CD4-positive, alpha-beta T cell (primary cell): ENCODE measurements at places on chromosomes 4 and X. TPM values are rescaled to one million over a fixed set of nuclear protein-coding genes. Genes with fewer than 3 reads are reported as not detected.

GRCh38 chr4:99628040-99628439 is 29.6 kb downstream of the C4orf54 start:
- no peak for DNase-seq

BRS3 gene
- not detected for total RNA-seq

- DNase-seq: no peak
Measured at GRCh38 chr4:177185579-177185978, 124.1 kb upstream of the NEIL3 start.

MAMLD1 gene
- 0.45 TPM for total RNA-seq

GRCh38 chr4:40340030-40340429 is 4.9 kb downstream of the CHRNA9 start:
- no peak for DNase-seq

H2AZ1 gene
- total RNA-seq: 102 TPM

- DNase-seq: no peak
Measured at GRCh38 chr4:88148560-88148959, 9.9 kb downstream of the ABCG2 start.

GRCh38 chrX:18149454-18149853 is 71.2 kb downstream of the BEND2 start:
- no peak for DNase-seq

- no peak for DNase-seq
Measured at GRCh38 chr4:76011700-76012387, 4.5 kb upstream of the CXCL9 start.
